Dermis microvascular lymphatic vessel endothelial cell (primary cell): ENCODE measurements at places on chromosomes 12 and 14. TPM values are rescaled to one million over a fixed set of nuclear protein-coding genes. Genes with fewer than 3 reads are reported as not detected.

- no peak for DNase-seq
These were observed 2.1 kb downstream of the SIX4 start for GRCh38 chr14:60722107-60722356.

Gene CLEC2B
- 45.4 and 53.5 TPM in 2 replicates for total RNA-seq

GRCh38 chr14:76754586-76754985 lies 6.7 kb upstream of the VASH1 start:
- no peak for DNase-seq

DNA sequence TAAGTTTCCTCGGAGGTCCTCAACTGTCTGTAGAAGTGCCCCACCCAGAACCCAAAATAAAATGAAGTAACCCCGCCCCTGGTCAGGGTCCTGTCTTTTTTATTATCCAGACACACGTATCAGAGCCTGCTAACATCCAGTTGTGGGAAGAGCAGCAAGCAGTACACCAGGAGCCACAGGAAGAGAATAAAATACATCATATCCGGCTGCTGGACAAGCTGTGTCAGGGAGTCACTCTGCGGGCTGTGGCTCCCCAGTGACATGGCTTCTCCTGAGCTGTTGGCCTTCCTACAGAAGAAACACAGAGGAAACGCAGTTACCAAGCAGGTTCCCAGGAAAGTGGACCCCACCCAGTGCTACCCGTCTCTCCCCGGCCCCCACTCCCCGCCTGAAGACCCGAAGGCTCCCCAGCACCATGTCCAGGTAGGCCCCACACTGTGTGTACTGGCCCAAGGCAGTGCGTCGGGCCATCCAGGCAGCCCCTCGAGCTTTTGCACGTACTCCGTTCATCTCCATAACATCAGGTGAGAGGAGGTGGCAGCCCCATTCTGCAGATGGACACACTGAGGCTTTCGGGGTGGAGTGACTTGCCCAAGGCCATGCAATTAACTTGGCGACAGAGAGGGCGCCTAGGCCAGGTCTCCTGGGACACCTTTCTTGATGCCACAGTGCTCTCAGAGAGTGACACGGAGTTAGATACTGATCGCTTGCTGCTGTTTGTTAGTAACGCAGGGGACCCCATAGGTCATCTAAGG lies 34.3 kb upstream of the DICER1 start:
- peak; percentile 37 for DNase-seq

Gene COX8C
- not detected in 2 replicates for total RNA-seq

Gene TAS2R7
- under 0.01 TPM in 1 of 2 replicates, not detected in the other for total RNA-seq

DNA sequence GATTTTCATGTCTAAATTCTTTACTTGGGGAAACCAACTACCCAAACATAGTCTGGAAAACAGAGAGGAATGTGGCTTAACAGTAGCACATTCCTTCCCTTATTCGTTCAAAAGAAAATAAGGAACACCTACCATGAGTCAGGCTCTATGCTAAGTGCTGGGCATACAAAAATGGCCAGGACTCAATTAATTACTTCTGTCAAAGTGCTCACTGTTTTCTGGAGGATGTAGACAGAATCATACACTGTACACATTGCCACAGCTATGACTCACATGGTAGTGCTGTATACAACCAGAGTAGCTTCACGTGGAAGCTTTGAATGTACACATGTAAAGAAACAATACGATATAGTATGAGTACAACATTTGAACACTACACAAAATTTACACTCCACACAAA lies 50.1 kb downstream of the SLC25A21 start:
- DNase-seq = no peak
